GM04504 (cell line): ENCODE measurements at places on chromosomes 2 and 18.

DNA sequence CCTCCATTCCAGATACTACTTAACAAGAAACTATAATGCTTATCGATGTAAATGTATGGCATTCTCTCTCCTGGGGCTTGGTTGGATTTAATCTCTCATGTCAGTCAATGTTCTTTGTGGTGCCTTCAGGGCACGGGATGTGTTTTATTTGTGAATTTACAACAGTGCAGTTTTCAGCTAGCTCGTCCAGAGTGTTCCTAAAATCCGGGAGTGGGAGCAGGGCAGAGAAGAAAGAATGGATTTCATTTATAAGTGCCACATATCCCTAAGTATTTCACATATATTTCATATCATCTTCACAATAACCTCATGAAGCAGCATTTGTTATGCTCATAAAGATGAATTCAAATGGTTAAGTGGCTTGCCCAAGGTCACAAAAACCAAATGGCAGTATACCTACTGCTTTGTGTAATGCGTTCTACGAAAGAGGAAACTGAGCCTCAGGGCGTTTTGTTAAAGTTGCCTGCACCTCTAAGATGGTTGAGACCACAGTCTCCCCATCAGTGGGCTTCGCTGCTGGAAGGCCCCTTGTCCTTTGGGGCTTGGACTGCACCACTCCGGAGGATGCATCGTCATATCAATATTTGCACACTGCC is 134.7 kb upstream of the MGAT5 start:
- DNase-seq: no peak

DNA sequence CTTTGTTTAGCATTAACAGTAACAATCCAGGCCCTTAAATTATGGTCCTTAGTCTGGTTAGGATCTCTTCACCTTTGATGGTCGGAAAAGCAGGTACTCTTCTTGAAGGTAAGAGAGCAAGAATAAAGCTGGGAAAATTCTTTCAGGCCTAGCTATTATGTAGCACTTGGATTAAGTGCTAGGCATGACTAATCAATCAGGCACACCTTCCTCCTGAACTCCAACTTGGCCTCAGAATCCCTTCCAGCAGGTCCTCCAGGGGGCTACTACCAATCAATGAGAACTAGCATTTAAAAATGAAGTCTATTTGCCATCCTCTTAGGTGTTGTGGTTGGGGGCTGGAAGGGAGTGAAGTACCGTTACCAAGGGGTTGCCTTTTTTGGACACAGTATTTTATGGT is 3.7 kb downstream of the SMYD1 start:
- no peak for DNase-seq

GRCh38 chr2:240192661-240193060 is 52.2 kb upstream of the OTOS start:
- no peak for DNase-seq

- DNase-seq: no peak
These were observed 19.8 kb upstream of the ICOS start for GRCh38 chr2:203916756-203917155.

DNA sequence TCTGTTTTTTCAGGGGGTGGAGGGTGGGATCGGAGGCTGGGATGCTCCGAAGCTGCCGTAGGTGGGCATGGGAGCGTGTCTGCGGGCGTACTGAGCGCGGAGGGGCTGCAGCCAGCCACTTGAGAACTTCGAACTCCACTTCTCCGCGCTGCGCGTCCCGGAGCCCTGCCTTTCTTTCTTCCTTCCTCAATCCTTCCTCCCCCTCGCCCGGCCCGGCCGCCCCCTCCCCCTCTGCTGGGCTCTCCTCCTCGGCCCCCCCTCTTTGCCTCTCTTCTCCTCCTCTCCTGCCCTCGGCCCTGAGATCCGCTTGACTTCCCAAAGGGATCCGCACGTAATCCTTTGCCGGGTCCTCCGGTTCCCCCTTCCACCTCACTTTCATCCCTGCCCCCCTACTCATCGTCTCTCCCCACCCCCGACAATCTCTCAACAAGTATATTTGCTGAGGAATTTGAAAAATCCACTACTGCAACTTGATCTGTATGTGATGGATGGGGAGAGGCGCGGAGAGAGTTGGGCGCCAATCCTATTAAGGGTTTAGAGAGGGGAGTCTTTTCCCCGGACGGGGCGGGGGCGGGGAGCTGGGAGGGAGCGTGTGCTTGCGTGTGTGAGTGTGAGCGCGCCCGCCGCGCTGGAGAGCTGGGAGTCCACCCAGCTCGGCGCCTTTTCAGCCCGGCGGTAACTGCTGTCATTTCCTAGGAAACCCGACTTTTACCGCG is 1.1 kb downstream of the GLI2 start:
- peak; percentile 64 for DNase-seq

GRCh38 chr2:207505728-207506127 is 24.0 kb upstream of the CREB1 start:
- DNase-seq: peak; percentile 67

GRCh38 chr2:14628901-14629300 is 3.6 kb upstream of the LRATD1 start:
- no peak for DNase-seq

DNA sequence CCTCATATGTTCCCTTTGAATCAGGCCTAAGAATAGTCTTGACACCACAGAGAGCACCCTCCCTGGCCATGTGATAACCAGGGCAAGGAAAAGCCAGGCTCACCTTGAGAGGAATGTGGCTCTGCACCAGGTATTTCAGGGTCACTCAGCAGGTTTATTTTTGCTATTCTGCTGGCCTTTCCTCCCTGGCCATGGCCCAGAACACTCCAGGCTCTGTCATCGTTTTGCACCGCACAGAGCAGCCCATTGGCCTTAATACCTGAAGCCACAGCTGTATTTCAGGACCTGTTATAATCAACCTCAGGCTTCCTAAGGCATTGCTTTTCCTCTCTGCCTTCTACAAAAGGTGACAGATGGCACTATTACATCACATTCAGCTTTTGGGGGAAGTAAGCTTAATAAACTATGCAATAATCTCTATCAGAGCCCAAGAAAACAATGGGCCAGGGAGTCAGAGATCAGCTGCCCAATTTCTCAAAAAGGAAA is 668.3 kb downstream of the IRS1 start:
- DNase-seq: no peak

- DNase-seq: no peak
These were observed 50.4 kb downstream of the LDLRAD4 start for GRCh38 chr18:13269013-13269280.

DNA sequence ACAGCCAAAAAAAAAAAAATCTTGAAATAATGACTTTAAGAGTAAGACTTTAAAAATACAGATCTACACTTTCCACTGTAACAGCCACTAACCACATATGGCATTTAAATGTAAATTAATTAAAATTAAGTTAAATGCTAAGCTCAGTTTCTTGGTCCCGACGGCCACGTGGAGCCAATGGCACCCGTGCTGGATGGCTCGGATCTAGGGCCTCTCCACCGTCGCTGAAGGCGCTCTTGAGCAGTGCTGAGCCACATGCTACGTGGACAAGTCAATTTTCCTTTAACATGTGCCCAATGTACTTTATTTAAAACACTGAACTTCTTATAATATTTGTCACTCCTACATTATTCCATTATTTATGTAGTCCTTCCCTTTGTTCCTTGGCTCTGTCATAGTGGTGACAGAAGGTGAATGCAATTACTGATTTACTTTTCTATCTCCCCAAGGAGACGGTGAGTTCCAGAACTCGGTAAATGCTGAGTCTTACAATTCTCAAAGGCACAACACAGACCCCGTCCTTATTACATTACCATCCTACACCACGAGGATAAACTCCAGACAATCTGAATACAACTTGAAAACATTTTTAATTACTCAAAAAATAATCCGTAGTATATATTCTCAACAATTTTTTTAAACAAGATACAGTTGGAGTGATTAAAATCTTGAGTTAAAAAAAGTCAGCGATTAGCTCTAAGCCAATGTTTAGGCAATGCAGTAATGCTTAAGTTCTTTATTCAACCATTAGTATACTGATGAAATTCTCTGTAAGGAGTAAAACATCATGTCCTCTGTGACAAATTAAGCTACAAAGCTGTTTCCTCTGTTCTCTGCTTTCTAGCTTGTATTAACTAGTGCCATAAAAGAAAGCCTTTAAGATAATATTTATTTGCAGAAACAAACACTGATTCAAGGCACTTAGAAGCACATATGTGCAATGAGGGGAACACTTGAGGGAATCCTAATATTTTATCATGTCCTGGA is 95.1 kb downstream of the AFF3 start:
- no peak for DNase-seq

- no peak for DNase-seq
These were observed 127.9 kb downstream of the ZNF532 start for GRCh38 chr18:58992301-58993231.

- no peak for DNase-seq
These were observed 206.1 kb upstream of the CDH7 start for GRCh38 chr18:65544701-65545100.

DNA sequence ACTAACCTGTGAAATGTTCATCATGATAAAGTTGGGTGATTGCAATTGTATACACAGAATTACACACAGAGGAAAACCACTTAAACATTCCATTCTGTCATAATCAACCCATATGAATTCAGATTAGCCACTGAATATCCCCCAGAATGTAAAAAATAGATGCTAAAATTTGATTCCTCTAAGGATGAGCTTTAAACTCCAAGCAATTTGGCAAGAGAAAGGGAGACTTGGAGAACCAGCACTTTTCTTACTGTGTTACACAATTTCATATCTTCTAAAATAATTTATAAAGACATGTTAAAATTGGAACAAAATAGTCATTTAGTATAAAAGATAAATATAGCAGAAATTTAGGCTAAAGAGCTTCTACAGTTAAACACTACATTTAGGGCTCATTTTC is 146.3 kb upstream of the LMAN1 start:
- DNase-seq: no peak
